Amniotic stem cell (primary cell): ENCODE measurements at places on chromosomes 6 and 20.

DNA sequence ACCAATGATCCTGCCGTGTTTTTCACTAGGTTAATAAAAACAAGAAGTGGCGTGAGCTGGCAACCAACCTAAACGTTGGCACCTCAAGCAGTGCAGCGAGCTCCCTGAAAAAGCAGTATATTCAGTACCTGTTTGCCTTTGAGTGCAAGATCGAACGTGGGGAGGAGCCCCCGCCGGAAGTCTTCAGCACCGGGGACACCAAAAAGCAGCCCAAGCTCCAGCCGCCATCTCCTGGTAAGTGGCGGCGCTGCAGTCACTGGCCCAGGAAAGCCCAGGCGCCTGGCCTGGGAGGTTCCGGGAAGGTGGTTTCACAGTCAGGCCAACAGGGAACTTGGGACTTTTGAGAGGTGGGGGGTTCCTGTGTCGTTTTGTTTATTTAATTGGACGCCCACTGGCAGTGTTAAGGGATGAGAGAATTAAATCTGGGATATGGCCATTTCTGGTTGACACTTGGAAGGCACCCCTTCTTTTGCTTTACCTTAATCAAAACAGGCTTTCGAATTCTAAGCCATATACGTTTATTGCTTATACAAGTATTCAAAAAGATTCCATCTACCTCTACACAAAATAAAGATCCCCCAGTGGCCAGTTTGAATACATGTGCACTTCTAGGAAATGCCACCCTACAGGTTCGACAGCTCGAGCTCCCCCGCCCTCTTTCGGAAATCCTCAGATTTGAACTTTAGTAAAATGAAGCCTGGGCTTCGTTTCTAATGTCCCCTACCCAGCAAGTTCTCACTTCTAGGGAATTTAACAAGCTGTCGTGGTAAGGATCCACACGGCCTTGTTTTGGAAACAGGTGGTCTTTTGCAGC is 138.9 kb downstream of the TMEM242 start:
- peak; percentile 8 for DNase-seq

- DNase-seq: no peak
Observed at GRCh38 chr20:62537649-62538292, 62.0 kb upstream of the GATA5 start.

DNA sequence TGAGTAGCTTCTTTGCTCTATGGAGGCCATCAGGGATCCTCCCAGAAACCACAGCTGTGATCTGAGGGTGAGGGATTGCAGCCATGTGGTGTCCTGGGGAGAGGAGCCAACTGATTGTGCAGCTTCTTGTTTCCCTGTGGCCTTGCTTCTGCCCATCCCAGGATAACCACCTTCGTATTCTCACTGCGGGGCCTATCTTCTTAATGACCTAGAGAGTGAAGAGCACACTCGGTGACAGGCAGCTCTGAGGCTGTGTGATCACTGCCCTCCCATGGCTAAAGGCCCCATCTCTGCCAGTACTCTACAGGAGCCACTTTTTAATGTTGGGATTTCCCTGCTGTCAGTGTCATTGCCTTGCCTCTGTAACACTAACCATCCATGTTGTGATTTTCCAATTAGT is 5.3 kb upstream of the RAET1L start:
- DNase-seq: no peak

- no peak for DNase-seq
Observed at GRCh38 chr20:34532320-34532719, 16.1 kb downstream of the DYNLRB1 start.

- DNase-seq: no peak
Observed at GRCh38 chr20:5001174-5002076, at the start of gene SLC23A2. Gene SLC23A2 (minus strand): TSS chr20:5001510. CDS start chr20:4932562, 68,948 bp downstream.

GRCh38 chr6:125002406-125002741 is 40.1 kb downstream of the RNF217 start:
- no peak for DNase-seq

GRCh38 chr6:140758169-140758877 is 1374.4 kb upstream of the GJE1 start:
- no peak for DNase-seq

DNA sequence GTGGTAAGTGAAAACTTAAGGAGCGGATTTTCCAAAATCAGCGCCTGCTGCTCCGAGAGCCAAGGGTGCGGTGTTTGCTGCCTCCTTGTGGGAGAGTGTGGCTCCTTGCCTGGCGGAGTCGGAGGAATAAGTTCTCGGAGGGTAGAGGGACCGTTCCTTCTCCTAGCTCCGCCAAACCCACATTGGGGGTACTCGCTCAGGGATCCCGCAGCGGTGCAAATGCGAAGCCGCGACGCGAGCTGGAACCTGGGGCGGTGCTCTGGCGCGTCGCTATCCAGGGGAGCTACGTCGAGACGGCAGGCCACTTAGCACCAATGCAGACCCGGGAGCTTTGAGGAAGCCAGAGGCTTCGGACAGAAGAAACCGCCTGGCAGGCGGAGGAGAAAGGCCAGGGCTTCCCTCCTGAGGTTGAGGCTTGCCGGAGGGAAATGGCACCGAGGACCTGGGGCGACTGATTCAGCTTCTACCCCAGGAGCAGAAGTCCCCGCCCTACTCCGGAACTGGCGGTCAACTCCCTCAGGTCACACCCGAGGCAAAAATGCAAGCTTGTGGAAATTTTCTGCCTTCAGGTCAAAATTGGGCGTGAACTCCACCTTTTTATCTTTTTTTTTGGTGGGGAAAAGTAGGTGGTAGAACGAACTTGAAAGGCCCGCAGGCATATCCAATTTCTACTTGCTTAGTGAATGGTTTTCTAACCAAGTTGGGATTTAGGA is 5.7 kb upstream of the DDX43 start:
- DNase-seq: peak; percentile 55

- no peak for DNase-seq
Observed at GRCh38 chr6:3751077-3751729, at the start of gene PXDC1. Gene PXDC1 (minus strand): TSS chr6:3751713. CDS start chr6:3751531, 182 bp downstream.

DNA sequence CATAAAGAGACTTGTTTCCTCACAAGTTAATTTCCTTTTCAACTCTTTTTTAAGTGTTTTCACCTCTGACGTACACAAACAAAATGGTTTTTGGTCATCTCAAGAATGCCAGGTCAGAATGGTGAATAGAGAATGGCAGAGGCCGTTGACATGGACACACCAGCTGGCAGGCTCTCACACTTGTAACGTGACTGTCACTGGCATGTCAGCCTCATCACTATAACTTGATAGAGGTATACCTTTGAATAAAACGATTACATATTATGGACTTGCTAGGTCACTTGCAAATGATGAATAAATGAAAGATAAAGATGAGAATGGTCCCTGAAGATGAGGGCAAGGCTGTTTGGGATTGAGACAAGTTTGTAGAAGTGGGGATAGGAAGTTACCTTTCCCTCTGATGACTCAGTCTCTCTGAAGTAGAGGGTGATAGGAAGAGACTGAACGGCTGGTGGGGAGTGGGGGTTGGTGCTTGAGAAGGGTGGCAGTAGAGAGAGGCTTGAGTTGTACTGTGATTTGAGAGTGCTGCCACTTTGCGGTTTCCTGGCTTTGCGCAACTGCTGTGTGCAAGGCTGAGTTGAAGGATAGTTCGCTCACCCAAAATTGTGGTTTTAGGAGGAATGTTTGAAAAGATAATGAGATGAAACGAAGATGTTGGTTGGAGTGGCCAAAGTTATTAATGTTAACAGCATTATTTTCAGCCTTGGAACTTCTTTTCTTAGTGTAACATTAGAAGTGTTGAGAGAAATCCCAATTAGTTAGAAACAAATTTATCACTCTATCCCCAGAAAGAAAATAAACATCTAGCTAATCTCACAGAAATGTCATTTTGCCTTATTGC is 30.3 kb downstream of the TBPL1 start:
- DNase-seq: no peak

DNA sequence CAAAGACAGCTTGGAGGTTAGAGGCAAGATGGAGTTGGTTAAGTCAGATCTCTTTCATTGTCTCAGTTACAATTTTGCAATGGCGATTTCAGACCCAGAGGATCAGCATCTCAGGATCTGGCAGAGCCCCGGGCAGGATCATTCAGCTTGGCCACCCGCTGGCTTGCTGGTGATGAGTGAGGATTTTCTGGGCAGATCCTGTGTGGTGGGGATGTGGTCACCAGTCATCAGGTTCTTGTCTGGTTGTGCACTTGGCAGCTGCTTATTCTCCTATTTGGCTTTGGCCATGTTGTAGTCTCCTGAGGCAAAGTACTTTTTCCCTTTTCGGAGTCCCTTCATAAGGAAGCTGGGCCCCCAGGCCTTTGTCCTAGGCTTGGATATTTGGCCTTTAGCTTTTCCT is 953.9 kb downstream of the KIF16B start:
- DNase-seq: no peak

DNA sequence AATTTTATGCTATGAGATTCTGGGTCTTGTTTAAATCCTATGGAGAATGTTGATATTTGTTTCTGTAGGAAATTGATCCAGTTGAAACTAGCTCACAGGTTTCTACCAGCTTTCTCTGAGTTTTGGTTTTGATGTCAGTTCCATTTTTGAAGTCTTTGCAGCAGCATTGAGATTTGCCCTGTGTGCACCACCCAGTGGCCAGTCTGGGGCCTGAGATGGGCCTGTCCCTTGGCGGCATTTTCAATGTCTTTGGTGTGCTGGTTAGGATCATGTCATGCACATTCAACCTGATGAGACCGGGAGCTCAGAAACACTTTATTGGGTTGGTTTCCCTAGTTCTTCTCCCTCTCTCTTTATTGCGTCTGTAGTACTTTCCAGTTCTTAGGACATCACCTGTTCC is 395.2 kb upstream of the MAP3K7 start:
- DNase-seq: no peak

DNA sequence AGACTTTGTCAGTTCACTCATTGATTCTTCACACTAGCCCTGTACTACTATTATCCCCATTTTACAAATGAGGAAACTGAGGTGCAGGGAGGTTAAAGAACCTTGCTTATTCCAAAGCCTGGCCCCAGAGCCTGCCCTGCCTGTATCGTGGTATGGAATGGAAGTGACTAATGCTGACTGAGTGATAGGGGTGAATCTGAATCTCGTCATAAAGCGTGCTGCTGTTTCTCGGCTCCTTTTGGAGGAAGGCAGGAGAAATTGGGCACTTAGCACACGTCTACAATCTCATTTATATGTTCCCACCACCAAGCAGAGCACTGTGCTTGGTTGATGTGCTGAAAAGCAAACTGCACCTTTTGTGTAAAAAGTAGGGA is 17.1 kb downstream of the GFRA4 start:
- DNase-seq: no peak

- no peak for DNase-seq
Observed at GRCh38 chr6:98831057-98831958, 3.1 kb upstream of the POU3F2 start.

GRCh38 chr6:83182114-83182513 is 11.0 kb downstream of the PGM3 start:
- DNase-seq: no peak

DNA sequence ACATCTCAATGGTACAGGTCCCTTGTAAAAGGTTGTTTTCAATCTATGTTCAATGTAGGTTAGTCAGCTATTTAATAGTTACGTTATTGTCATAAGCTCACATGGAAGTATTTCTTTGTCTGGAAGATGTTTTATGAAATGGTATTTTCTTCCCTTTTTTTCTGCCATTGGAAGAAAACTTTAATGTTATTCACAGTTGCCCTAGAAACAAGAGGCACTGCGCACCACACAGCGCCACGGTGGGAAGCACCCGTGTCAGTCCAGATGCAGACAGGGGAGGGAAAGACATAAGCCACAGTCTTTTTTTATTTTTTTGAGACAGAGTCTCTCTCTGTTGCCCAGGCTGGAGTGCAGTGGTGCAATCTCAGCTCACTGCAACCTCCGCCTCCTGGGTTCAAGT is 82.1 kb downstream of the GCNT2 start:
- DNase-seq: no peak

- no peak for DNase-seq
Observed at GRCh38 chr20:32451682-32452461, 93.7 kb downstream of the ASXL1 start.

- DNase-seq: no peak
Observed at GRCh38 chr6:152563177-152563576, 74.0 kb downstream of the SYNE1 start.

DNA sequence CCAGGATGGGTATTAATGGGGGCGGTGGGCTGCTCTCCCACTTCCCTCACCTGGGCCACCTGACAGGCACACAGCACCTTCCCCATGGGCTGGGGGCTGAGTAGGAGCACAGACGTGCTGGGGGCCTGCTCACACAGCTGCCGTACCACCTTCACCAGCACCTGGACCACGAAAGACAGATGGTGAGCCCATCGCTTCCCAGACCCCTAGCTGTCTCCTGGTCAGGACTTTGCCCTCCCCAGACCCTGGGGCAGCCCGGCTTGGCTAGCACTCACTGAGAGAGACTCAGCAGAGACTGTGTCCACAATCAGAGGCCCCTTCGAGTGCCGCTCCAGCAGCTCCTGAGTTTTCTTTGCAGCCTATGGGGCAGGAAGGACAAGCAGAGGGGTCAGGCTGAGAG is 12.0 kb downstream of the AARS2 start:
- no peak for DNase-seq

DNA sequence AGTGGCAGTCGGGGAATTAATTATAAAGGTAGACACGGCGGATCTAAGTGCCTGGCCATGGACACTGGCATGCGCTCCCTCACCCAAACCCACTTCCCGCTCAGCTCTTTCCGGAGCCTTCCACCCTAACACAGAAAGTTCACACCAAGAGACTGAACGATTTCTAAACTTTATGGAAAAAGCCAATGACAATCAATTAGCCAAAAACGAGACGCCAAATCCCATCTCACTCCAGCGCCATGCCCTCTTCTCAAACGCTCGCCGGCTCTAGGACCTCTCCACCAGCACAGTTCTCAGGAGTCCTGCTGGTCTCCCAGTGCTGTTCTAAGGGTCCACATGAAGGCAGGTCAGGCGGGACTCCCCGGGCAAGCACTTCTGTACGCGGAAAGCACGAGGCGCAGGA is 641 bp downstream of the SF3B5 start:
- DNase-seq: no peak

- no peak for DNase-seq
Observed at GRCh38 chr20:43372051-43372450, 85.6 kb upstream of the SRSF6 start.

- no peak for DNase-seq
Observed at GRCh38 chr6:135087803-135088202, 33.2 kb upstream of the HBS1L start.

DNA sequence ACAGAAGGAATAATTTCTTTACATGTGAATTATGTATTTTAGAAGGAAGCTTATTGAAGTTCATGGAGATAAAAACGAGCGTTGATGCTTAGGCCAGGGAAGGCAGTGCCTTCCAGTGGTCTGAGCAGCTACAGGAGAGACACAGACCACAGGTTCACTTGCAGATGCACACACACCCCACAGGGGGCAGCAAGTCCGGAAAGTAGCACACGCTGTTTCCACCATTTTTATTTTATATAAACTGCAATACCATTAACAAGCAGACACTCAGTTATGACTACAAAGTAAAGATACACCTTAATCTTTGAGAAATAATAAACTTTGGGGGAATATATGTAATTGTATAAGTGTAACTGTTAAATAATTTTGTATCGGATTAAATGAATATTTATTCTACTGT is 13.5 kb upstream of the DACT2 start:
- DNase-seq: no peak

- no peak for DNase-seq
Observed at GRCh38 chr20:36002855-36003254, 34.5 kb downstream of the CNBD2 start.

GRCh38 chr6:1590580-1590979 is 19.1 kb upstream of the FOXC1 start:
- no peak for DNase-seq
